ENCODE measurements at places on chromosomes 6 and 20. TPM values are rescaled to one million over a fixed set of nuclear protein-coding genes. Genes with fewer than 3 reads are reported as not detected.

The WFDC12 gene
- total RNA-seq = not detected

The BPIFB4 gene
- total RNA-seq = not detected

The RNF182 gene
- under 0.01 TPM for total RNA-seq

DNA sequence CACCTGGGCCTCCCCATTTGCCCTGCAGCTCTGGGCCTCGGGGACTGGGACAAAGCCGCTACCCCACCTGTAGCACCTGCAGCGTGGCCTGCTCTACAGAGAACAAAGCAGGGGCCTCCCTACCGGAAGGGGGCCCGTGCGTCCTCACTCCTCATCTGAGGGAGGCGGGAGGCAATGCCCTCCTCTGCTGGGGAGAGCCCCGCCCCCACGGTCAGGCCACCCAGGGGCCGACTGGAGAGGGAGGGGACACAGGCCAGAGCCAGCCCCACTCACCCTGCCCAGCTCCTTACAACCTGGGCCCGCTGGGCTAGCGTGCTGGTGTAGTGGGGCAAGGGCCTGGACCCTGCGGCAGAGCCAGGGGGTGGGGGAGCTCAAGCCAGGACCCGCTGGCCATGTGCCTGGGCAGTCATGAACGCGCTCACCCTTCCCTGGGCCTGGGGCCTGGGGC lies 8.0 kb downstream of the LAMA5 start:
- no peak overlapping the region for H3K4me3 ChIP-seq
- H3K4me1 ChIP-seq = peaks cover 7% of the 10 kb centered on the region
- no peaks in the 10 kb centered on the region for H3K27me3 ChIP-seq
- DNase-seq = no peak

- no peaks in the 10 kb centered on the region for H3K4me1 ChIP-seq
- H3K4me3 ChIP-seq = no peak overlapping the region
- H3K27ac ChIP-seq = no peak overlapping the region
- DNase-seq = no peak
- H3K27me3 ChIP-seq = no peaks in the 10 kb centered on the region
Measured at GRCh38 chr6:90780141-90780540, 193.3 kb upstream of the MAP3K7 start.

Data from uterus (tissue), 4 donors.